ENCODE measurements at places on chromosomes 3 and 15.

- DNase-seq: no peak
Measured at GRCh38 chr15:64717735-64718495, 57.5 kb downstream of the RBPMS2 start.

GRCh38 chr15:39914977-39915376, 5.1 kb downstream of the GPR176 start:
- DNase-seq: no peak

- DNase-seq: no peak
Measured at GRCh38 chr15:34657469-34658127, 74.1 kb upstream of the GOLGA8B start.

GRCh38 chr3:77500721-77501120, 460.8 kb downstream of the ROBO2 start:
- DNase-seq: no peak

DNA sequence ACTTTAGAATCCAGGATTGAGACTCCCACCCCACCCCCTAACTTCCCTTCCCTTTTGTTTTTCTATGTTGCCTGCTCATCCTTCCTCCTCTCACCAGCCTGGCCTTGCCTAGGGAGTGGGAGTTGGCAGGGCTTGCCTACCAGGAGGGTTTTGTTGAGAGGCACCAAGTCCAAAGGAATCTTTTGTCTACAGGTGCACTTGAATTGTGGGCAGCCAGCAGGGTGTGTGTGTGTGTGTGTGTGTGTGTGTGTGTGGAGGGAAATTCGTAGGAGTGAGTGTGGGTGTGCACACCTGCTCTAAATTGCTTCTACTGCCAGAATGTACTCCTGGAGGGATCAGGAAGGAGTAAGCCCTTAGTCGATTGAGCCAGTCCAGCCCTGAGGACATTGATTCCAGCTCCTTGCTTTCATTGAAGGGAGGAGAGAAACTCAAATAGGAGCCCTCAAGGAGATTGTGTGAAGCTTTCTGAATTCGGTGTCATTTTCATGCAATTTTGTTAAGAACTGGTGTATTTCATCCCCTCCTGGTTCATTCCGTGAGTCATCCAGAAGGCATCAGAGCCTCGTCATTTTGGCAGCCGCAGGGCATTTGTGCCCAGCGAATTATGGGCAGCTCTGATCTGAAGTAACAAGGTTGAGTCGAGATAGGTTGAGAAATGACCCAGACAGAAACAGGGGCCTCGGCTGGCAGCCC, 112.1 kb downstream of the SLCO3A1 start:
- DNase-seq: no peak

- DNase-seq: no peak
Measured at GRCh38 chr15:31977138-31977537, 53.2 kb upstream of the CHRNA7 start.

DNA sequence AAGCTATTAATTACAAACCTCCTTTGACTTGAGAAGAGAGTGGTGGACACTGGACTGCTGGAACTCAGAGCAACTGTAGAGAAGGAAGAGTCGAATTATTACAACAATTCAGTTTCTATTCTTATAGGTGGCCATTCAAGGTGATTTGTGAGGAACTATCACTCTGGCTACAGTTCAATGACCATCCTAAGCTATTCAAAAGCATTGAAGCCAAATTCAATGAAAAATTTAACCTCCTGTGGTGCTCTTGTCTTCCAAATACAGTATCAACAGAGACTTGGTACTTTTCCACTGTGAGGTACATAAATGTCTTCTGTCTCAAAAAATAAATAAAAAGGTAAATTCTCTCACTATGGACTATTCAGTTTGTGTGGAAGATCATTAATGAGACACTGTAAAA, 513.3 kb upstream of the SEMA6D start:
- no peak for DNase-seq

DNA sequence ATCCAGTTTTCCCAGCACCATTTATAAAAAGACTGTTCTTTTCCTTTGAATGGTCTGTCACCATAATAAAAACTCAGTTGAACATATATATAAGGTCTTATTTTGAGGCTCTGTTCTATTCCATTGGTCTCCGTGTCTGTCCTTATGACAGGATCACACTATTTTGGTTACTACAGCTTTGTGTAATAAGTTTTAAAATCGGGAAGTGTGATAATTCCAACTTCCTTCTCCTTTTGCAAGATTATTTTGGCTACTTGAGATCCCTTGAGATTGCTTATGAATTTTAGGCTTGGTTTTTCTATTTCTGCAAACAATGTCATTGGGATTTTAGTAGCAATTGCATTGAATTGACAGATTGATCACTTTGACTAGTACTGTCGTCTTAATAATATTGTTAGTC, 35.7 kb downstream of the SACM1L start:
- no peak for DNase-seq

GRCh38 chr3:151124476-151124875, 39.0 kb downstream of the MED12L start:
- DNase-seq: no peak

DNA sequence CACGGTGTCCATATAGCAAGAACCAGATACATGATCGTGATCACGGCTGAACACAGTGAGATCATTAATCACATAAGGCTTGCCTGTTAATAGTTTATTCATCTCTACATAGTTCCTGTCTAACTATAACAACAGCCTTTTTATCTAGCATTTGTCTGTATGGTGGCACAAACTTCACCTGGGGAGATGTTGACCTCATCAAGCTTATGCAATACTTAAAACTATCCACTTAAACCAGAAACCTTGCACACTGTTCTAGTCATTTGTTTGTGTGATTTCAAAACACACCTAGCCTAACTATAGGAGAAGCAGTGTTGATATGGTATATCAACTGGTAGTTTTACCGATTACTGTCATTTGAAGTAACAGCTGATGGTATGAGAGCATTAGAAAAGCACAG, 124.8 kb downstream of the VPS13C start:
- DNase-seq: no peak

DNA sequence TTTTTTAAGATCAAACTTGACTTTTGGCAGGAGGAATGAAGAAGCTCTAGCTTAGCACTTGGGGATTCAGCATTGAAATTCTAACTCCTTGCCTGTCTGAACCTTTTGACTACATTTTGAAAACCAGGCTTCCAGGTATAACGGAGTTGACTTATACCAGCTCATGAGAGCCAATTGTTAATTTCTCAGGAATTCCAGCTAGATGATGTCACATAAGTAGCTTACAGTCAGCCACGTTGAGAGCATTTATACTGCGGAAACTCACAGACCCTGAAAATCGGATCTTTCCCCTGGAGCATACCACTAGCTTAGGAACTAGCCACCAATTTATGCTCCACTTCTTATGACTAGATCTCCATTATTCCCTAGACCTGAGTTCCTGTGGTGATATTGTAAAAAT, 321.4 kb upstream of the DPH6 start:
- no peak for DNase-seq

- DNase-seq: no peak
Measured at GRCh38 chr15:80275961-80276360, 23.9 kb upstream of the CTXND1 start.

GRCh38 chr3:157442729-157443128, 6.1 kb downstream of the PTX3 start:
- DNase-seq: no peak

DNA sequence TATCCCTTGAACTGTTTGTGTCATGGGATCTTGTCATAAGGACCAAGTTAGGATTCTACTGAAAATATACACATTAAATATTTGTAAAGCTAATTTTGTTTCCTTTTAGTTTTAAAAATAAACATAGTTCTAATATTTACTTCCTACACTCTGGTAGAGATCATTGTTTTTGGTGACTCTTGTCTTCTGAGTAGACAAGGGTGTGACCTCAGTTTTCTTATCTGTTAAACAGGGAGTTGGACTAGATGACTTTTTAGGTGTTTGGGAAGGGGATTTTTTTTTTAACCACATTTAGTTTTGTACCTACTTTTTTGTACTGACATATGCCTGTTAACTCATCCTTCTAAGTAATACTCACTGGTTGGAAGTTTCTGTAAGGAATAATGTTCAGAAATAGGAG, 30.8 kb downstream of the PLS1 start:
- no peak for DNase-seq

DNA sequence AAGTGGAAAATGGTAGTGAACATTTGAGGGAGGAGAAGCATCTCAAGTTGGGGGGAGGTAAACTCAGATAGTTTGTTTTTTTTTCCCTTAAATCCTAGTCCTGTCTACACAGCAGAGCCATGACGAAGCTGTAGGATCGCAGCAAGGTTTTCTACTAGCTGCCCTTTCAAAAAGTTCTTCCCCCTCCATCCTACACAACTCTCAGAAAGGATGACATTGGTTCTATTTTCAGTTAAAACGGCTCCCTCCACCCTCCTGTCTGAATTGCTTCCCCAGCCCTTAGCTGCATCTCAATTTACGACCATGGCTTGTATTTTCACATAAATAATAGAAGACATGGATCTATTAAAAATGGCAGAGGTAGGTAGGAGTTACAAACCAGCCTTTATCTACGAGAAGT, 2.2 kb downstream of the HOMER2 start:
- DNase-seq: no peak

GRCh38 chr3:58237941-58238681, 519 bp downstream of the ABHD6 start:
- no peak for DNase-seq

DNA sequence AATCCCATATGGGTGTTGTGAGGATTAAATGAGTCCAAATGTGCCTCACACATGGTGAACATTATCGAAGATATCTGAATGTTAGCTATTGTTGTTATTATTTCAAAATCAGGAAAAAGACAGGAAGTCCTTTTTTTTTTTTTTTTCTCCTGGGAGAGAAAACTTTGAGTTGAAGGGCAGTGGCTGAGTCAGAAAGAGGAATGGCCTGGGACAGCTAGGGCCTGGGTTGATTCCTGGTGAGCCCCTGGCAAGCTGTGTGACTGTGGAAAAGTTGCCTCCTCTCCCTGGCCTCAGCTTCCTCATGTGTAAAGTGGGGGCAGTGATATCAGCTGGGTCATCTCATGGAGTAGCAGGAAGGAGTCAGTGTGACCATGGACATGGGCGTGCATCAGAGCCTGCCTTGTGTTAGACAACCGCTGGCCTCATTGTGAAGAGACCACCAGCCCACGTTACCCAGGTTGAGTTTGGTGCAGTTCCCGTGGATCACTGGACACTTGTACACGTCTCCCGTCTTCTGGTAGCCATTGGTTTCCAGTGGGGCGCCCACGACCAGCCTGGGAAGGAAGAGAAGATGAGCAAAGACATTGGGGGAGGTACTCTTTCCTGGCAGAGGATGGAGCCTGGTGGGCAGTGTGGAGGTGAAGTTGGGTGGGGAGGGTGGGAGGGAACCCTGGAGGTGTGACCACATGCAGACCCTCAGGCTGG, 63.1 kb downstream of the ITGA11 start:
- DNase-seq: no peak

DNA sequence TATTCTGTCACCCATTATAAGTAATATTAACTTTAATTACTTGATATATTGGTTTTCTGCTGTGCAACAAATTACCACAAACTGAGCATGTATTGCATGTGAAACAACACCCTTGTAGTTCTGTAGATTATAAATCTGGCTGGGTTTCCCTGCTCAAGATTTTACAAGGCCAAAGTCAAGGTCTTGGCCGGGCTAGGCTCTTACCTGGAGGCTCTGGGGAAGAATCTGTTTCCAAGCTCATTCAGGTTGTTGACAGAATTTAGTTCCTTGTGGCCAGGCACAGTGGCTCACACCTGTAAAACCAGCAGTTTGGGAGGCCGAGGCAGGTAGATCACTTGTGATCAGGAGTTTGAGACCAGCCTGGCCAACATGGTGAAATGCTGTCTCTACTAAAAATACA, 16.3 kb downstream of the TIMMDC1 start:
- DNase-seq: no peak

GRCh38 chr15:81410318-81410753, 36.3 kb upstream of the TMC3 start:
- no peak for DNase-seq

- DNase-seq: no peak
Measured at GRCh38 chr15:37764733-37765191, 169.7 kb upstream of the TMCO5A start.
